ENCODE measurements at places on chromosomes 7 and 10.

GRCh38 chr7:105177026-105177425 is 163.0 kb downstream of the KMT2E start:
- no peak for DNase-seq

DNA sequence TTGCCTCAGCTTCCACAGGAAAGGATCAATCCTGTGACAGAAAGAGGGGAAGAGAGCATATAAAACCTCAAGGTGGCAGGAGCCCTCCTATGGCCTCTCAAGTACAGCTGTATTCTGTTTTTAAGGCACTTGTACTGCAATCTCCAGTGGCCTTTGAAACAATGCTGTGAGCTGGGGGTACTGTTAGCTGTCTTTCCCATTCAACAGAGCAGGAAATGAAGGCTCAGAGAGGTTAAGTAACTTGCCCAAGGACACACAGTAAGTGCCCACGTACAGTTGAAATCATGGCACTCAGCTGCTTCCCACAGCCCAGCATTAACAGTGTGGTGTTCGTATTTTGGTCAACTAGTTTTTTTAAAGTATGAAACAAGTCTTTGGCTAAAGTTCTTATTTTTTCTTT is 34.0 kb downstream of the DUSP5 start:
- DNase-seq: no peak

- no peak for DNase-seq
Measured at GRCh38 chr10:21712975-21713374, 178.9 kb downstream of the MLLT10 start.

DNA sequence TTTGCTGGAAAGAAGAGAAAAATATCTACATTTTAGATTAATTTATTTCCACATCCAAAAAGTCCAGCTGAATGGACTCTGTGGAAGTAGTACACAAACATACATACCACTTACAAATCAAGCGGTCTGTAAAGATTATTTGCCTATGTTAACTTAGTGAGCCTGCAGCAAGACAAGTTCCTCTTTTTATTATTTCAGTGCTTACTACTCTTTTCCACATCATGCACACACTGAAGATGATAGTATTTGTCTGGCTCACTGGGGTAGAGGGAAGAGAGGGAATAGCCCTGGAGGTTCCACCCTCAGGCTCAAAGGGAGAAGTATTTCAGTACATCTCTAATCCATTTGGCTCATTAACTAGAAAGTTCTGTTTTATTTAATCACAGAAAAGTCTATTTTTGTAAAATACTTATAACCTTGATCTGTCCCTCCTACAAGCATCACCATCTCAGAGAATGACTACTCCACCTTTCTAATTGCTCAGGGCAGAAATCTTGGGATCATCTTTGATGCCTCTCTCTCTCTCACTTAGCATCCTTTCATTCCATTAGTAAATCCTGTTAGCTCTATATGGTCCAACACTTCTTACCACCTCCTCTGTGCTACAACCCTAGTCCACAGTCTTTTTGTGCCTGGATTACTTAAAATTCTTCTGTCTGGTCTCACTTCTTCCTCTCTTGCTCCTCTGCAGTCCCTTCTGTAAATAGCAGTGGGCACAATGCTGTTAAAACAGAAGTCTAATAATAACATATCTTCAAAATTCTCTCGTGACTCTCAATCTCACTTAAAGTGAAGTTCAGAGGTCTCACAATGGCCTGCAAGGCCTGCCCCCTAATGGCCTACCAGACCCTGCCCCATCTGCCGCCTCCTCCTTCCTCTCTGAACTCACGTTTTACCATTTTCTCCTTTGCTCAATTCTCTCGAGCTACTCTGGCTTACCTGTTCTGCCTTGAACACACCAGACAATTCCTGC is 64.3 kb upstream of the CCDC6 start:
- DNase-seq: no peak

DNA sequence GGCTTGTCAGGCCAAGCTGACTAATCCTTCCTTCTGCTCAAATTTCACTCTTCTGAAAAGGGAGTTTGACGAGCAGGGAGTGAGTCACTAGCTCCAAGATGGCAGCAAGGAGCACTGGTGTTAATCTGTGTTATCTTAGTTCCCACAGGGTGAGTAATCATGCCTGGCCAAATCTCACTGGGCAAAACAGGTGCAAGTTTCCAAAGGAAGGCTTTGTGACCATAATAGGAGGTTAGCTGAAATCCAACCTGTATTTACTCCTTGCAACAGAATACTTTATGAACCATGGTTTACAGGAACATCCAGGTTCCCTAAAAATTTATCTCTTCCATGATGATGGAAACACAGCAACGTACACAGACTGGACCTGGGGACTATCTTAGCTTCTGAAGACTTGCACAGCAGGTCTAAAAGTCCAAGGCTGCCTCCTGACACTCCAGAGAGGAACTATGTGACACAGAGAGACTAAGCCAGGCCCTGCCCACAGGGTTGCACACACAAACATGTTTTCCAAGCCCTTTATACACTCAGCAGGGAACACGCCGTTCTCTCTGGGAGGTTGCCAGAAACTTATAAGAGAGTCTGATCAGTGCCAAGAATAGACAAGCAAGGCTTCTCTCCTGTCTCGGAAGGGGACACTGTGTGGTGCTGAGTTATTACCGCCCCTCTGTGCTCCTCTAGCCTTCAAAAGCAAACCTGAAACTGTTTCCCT is 46.3 kb downstream of the PDK4 start:
- DNase-seq: no peak

- DNase-seq: no peak
Measured at GRCh38 chr10:71804077-71804476, 30.8 kb upstream of the VSIR start.

DNA sequence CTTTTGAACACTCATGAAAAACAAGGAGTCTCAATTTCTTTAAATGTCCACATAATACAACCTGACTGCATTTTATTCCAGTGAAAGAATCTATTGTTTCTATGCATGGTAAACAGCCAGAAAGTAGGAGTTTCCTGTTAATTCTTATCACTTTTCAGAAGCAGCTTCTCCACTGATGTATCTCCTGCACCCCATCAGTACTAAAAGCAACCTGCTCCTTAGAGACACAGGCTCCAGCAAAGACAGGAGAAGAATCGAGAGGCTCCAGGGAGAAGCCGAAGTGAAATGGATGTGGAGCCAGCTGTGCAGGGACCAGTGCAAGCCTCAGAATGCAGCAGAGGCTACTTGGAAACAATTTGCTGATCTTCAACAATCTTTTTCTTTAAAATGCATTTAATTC is 16.4 kb upstream of the C10orf120 start:
- DNase-seq: no peak

- DNase-seq: no peak
Measured at GRCh38 chr10:104440221-104440620, 86.6 kb downstream of the CFAP58 start.

DNA sequence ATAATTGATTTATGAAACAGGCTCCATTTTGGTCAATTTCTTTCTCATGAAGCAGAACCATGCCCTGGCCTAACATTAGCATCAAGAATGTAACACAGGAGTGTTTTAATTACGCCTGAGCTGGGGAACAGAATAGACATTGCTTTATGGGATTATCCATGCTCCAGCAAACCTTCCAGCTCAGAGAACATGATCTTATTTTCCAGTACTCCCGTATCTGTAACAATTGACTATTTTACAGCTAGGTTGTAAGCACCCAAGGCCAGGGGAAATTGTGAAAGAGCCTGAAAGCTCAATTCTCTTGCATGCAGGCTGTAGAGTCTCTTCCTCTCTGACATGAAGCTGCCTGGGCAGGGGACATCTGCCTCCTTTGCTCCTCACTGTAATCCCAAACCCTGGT is 30.8 kb upstream of the CRYGN start:
- no peak for DNase-seq

- DNase-seq: no peak
Measured at GRCh38 chr7:19405541-19405940, 260.3 kb upstream of the FERD3L start.

DNA sequence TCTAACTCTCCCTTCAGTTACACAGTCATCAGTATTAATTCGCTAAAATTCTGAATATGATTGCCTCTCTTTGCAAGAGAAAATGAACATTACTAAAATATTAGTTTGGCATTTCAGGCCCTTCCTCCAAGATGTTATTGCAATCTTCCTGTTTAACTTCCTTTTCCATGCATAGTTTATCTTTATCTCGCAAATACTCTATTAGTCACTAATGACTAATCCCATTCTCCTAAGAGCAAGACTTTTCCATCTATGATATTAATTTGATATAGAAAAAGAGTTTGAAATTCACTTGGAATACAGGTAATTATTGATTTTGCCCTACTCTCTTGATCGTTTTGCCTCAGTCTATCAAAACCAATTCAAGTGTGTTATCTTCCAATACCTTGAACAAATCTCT is 41.8 kb upstream of the SEMA3A start:
- no peak for DNase-seq

DNA sequence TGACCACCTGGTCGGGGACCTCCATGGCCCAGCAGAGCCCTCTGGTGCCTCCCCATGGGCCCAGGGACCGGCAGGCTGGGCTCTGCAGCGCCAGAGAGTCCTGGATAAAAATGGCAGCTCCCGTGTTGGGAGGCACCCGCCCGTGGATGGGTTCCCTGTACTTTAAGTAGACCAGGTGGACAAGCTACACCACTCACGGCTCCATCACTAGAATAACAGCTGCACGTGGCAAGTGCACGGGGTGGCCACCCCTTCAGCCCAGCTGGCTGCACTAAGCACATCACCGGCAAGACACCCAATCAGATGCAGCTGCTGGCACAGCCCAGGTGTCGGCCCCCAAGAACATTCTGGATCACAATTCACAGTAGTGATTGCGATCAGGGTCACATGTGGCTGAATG is 69.8 kb downstream of the DIP2C start:
- DNase-seq: no peak

DNA sequence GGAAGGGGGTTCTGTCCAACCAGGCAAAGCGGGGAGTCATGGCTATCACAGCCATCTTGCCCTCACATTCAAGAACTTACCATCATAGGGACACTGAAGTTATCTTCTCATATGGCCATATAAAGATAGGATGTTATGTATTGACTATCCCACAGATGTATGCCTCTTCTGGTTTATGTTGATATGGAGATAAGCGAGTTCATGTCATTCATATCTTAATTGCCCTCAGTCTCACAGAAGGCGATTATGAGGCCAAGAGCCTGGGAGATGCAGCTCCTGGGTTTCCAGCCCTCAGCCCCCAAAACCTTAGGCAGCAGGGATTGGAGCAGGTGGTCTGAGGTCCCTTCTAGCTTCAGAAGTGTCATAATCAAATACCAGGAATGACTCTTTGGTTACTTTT is 8.5 kb upstream of the ANKRD61 start:
- no peak for DNase-seq

GRCh38 chr10:132397036-132397541 is at the start of gene PWWP2B:
TSS of gene PWWP2B (plus strand) at chr10:132397200. CDS start at chr10:132397227, 27 bp downstream.
- no peak for DNase-seq

- no peak for DNase-seq
Measured at GRCh38 chr10:94240901-94241300, 121.8 kb downstream of the NOC3L start.

DNA sequence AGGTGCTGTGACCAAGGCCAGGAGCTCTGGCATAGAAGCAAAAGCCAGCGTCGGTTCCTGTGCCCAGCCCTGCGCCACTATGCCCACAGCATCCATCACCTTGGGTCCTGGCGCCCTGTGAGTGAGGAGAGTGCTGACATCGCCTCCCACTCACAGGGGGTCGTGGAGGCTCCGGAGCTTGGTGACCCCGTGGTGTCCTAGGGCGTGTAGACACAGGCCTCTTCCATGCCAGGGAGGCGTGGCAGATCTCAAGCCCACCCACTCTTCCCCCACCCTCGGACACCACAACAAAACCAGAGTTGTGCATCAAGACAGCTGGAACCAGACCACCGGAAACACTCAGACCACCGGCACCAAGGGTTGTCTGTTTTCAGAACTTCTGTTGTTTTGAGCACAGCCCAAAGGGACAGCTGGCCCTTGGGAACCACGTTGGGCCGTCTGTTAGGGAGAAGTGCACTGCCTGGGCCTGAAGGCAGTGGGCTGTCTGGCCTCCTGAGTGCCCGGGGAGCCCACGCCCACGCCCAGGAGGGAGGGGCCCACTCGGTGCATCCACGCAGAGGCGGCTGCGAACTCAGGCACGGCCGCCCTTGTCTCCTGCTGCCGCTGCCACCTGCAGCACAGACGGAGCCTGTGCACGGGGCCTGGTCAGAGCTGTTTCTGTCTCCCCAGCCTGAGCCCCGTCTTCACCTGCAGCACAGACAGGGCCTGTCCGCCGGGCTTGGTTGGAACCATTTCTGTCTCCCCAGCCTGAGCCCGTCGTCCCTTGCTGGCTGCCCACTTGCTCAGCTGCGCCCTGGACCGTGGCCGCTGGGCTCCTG is 106.3 kb downstream of the INPP5A start:
- no peak for DNase-seq

GRCh38 chr7:137816696-137817320 is 30.0 kb downstream of the DGKI start:
- no peak for DNase-seq

DNA sequence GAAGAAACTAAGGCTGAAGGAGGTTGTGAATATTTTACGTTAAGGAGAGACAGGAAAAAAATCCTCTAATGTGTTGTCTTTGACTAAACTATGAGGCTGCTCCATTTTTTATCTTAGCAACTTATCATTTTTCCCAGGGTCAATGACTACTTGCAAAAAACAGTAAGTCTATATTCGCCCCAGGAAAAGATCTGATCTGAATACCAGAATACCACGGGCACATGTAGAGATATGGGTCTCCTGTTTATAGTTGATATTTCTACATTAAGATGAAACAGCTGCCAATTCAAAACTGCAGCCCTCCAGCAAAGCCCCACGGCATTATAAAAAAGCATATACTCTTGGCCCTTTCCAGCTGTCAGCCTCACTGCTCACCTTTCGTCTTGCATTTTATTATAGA is 358.4 kb downstream of the SH2D4B start:
- DNase-seq: no peak

GRCh38 chr10:99560277-99561126 is 27.8 kb downstream of the NKX2-3 start:
- DNase-seq: no peak

GRCh38 chr7:142797391-142798377 is 26.9 kb downstream of the PRSS2 start:
- no peak for DNase-seq

- no peak for DNase-seq
Measured at GRCh38 chr7:131190146-131190545, 137.5 kb upstream of the MKLN1 start.

- no peak for DNase-seq
Measured at GRCh38 chr7:101118856-101119255, 8.0 kb upstream of the SERPINE1 start.

- no peak for DNase-seq
Measured at GRCh38 chr7:50959991-50960390, 177.3 kb upstream of the GRB10 start.

- DNase-seq: no peak
Measured at GRCh38 chr7:45161842-45162241, 4.3 kb downstream of the RAMP3 start.

DNA sequence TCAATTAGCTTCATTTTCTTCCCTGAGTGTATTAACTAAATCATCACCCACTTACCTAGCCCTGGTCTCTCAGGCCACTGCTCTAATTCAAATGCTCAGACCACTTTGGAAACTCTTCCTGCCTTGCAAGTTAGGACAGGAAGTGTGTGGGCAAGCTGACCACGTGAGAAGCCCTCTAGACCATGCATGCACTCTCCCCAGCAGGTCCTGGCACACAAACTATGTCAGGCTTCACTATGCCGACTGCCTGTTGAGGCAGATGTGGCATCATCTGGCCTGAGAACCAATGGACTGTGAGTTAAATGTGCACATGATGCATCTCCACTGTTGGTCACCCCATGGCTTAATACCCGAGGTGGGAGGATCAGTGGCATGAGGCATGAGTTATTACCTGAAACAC is 439.6 kb downstream of the GRID1 start:
- no peak for DNase-seq

Measured in stimulated activated CD4-positive, alpha-beta T cell treated with anti-CD3 and anti-CD28 coated beads, Interleukin-12 subunit alpha, Interleukin-12 subunit beta, amount 100 ng/mL, for 24 hours (primary cell).